Stimulated activated CD4-positive, alpha-beta T cell treated with anti-CD3 and anti-CD28 coated beads, Interleukin-1b, Interleukin-23, amount 100 ng/mL, for 24 hours (primary cell): ENCODE measurements at places on chromosomes 2 and 18.

DNA sequence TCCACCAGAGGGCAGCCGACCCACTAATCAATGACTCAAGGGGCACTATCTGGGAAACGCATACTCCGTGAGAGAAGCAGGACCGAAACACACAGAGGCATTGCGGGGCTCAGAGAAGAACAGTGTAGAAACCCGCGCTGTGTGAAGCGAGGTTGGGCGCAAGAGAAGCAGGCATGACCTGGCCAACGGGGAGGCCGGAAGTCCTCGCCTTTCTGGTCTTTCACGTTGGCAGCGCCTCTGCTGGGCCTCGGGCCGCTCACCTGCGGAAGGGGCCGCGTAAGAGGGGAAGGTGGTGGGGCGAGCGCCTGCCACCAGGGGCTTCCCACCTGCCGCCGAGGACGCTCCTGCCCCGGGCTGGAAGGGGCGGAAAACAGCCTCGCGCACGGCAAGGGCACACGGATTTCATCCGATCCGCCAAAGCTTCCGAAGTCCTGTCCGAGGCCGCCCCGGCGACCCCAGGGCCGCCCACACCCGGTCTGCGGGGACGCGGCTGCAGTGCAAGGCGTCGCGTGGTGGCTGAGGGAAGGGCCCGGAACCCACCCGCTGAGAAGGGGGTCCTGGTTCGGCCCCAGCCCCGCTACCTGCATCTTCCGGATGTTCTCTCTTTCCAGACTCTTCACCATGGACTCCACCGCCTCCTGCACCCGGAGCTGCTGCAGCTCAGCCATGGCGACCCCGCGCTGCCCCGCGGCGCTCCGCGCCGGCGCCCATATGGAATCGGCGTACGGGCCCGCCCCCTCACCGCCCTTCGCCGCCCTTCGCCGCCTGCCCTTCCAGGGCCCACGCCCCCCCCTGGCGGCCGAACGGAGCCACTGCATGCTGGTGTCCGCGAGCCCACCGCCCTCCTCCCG is at the start of gene FAM136A:
Gene FAM136A, minus strand, starts transcription at position 724 of the 851 bp plus-strand sequence. Its CDS starts 56 bp downstream, at position 668.
- peak; percentile 84 for DNase-seq

DNA sequence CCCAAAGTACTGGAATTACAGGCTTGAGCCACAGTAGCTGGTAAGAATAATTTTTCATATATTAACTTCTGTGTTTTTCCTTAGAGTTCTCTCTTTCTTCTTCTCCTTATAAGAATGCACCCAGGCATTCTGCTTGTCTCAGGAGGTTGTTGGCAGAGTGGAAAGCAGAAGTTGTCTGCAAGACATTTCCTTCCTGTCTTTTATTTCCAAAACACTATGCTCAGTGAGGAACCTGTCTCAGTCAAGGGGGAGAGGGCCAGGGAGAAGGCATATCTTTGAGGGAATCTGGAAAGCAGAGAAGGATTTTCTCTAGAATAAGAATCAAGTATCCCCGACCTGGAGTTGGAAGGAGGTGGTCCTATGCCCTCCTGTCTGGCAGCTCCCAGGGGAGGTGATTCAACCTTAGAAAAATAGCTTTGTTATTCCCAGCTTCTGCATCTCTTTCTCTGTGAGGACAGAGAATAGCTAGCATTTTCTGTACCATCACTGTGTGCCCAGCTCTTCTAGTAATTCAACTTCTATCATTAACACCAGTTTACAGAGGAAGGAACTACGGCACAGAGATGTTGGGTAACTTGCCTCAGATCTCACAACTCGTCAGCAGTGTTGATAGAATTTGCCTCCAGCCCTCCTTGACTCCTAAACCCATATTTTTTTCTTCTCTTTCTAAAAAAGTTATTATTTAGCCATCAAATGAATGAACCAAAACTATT is 3.8 kb upstream of the LPIN2 start:
- DNase-seq = no peak

DNA sequence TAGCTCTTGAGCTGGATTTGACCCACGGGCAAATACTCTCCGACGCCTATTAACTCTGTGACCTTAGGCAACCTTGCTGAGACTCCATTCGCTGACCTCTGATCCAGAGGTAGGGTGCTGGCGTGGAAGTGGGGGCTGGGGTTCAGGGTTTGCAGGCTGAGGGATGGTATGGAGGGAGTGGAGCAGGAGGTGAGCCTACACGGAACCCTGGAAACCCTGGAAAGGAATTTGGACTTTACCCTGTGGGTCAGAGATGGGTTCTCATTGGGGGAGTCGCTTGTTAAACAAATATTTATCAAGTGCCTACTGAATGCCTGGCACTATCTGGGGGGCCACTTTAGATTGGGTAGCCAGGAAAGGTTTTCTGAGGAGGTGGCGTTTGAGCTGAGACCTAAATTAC is 58.2 kb upstream of the FZD7 start:
- DNase-seq = no peak

GRCh38 chr2:71892896-71893295 is 254.8 kb downstream of the CYP26B1 start:
- no peak for DNase-seq

- DNase-seq = no peak
Measured at GRCh38 chr2:43420389-43420801, 175.4 kb downstream of the THADA start.

DNA sequence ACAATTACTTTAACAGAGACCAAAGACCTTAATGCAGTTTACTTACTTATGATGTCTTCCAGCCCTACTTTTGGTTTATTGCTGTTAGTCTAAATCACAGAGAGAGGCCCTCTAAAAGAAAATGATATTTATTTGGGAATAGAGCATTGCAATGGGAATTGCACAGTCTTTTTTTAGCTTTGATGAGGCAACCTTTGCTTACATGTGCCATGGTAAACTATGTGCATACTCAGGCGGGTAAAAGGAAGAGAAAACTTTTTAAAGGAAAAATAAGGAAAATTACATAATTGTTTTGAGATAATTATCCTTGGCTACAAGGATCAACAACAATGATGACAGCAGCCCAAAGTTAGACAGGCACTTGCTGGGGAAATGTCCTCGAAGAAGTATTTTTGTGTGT is 78.6 kb downstream of the EFEMP1 start:
- no peak for DNase-seq

DNA sequence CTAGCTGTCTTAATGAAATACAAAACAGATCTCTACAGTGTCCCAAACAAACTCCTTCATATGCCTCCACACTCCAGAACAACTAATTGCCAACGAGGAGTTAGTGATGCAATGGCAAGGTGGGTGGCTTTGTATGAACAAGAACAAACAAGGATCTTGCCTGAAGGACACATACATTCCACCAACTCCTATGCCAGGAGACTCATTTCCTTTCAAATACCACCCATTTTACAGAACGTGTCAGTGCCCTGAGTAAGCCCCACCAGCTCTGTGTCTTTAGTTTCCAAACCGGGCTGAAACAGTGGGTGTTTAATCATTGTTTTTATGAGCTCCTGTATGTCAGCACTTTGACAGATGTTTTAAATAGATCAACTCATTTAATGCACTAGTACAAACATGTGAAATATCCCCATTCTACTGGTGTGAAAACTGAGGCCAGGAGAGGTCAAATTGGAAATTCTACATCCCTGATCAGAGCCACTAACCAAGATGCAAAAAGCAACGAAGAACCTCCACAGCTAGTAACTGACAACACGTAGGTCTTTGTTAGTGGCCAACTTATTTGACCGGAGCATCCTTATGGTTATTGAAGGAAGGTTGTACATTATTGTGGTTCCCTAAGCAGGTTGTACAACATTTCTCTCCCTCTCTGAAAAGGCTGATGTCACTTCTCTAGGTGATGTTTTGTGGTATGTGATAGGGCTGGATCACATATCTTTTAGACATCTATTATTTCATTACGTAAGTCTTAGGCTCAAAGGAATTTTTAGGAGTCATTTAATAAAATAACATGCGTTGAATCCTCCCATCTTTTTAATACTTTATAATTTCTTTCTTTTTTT is 534.9 kb upstream of the TNP1 start:
- DNase-seq = no peak

DNA sequence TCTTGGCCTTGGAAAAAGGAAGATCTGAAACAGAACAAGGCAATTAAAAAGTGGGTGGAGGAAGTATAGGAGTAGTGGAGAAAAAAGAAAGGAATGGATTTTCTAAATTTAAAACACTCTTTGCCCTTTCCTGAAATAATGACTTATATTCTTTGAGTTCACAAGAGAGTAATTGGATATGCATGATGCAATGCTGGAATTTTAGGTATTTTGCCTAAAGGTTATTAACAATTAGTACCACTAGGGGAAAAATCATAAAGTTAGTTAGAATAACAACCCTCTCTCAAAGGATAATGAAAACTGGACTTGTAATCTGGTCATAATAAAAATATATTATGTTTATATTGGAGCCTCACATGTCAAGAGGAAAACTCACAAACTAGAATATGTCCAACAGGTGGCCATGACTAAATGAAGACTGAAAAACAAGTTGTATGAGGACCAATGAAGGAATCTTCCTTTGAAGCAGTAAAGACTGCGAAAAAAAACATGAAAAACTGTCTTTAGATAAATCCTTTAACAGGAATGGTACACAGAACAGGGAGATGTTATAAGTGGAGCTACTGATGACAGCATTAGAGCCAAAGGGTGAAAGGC is 281.8 kb downstream of the NCKAP5 start:
- no peak for DNase-seq

DNA sequence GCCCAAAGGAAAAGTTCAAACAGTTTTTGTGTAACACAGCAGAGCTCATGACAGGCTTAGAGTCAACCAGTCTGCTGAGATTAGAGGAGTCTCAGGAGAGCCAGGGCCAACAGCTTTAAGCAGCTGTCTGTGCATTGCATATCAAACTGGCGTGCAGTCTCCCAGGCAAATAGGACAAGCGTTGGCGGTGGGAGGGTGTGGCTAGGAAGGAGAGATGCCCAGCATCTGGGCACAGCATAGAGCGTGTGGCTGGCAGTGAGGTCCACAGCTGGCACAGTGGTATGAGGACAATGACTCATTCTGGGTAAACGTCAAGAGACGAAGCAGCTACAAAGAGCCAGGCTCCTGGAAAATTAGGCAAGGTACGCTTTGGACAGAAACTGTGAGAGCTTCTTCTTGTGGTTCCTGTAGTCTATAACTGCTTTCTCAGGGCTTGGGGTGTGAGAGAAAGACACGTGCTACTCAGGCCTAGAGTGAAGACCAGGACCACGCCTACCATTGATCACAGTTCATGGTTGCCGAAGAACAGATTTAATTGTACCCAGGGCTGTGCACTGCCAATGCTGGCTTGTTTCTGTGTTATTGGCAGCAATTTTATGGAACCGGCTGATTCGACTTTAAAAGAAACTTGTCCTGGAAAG is 14.8 kb downstream of the ZAP70 start:
- no peak for DNase-seq

DNA sequence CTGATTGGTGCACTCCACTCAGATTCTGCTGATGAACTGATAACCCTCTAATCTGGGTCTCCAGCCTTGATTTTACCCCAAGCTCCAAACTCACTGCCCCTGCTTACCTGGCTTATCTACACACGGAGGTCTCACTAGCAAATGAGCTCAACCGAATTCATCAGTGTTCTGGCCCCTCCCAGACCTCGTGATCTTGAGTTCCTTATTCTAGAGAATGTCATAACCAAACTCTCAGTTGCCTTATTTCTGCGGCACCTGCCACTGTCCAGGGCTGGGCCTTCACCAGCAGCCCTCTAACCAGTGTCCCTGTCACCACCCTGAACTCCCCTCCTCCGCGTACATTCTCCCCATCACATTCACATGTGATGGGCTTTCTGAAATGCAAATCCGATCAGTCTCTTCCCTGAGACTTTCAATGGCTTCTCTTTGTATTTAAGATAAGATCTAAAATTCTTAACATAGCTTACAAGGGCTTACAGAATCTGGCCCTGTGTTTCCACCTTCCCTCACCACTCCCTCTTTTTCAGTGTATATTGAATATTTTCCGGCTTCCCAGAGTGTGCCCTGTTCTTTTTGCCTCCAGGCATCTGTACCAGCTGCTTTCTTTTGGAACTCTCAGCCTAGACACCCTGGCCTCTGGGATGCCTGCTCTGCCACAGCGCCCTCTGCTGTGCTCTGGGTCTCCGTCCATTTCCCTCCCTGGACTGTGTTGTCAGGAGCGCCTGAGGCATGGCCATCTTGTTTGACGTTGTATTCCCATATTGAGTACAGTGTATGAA is 31.1 kb downstream of the NAB1 start:
- no peak for DNase-seq

- no peak for DNase-seq
Measured at GRCh38 chr2:46632349-46632748, 153.0 kb downstream of the TMEM247 start.

- no peak for DNase-seq
Measured at GRCh38 chr2:240996161-240996833, 2.1 kb upstream of the SNED1 start.

DNA sequence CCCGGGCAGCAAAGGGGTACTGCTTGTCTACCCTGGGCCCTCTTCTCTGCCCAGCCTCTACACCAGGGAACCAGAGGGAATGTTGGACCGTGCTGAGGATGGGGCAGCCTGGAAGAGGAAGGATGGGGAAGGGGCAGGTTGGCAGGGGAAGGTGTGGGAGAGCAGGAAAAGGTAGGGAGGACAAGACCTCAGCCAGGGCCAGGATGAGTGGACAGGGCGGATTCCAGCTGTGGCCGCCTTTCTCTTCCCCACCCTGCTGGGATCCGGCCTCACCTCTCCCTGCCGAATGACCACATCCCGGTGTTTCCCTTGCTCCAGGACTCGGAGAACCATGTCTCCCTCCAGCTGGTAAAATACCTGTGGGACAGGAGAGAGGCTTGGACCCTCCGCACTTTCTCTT is 8.9 kb downstream of the HAAO start:
- DNase-seq = no peak

DNA sequence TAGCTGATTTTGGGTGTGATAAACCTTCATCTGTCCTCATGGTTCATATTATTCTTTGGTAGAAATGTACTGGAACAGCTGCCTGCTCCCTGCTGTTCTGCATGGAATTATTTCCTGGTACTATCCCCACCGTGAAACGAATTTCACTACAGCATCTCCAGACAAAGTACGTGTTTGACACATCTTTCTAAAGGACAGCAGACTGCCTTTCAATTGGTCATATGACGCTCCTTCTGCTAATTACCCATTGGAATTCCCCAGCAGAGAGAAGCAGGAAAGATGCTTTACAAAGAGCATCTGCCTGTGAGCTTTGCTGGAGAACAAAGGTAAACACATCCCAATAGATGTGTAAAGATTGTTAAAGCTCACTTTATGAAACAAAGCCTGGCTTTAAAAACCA is 4.4 kb upstream of the RFX8 start:
- no peak for DNase-seq

DNA sequence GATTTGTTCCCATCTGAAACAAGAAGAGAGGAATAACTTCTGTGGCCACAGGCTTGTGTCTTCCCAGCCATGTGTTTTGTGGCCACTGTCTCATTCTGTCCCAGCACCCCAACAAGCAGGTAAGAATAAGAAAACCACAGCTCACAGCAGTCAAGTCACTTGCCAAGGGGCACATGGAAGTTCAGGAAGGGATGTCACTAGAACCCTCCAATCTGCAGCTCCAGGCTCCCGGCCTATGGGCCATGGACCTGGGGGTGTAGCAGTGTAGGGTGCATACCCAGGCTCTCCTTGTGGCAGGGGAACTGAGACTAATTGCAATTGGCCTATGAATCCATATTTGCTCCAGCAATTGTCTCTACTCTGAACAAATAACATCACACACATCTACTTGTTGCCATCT is 112.5 kb downstream of the TFCP2L1 start:
- DNase-seq = no peak

GRCh38 chr2:210199186-210199765 is 26.0 kb downstream of the ACADL start:
- DNase-seq = no peak
